Activated naive CD4-positive, alpha-beta T cell treated with anti-CD3 and anti-CD28 coated beads for 36 hours (primary cell): ENCODE measurements at places on chromosomes 1 and 21. TPM values are rescaled to one million over a fixed set of nuclear protein-coding genes. Genes with fewer than 3 reads are reported as not detected.

DNA sequence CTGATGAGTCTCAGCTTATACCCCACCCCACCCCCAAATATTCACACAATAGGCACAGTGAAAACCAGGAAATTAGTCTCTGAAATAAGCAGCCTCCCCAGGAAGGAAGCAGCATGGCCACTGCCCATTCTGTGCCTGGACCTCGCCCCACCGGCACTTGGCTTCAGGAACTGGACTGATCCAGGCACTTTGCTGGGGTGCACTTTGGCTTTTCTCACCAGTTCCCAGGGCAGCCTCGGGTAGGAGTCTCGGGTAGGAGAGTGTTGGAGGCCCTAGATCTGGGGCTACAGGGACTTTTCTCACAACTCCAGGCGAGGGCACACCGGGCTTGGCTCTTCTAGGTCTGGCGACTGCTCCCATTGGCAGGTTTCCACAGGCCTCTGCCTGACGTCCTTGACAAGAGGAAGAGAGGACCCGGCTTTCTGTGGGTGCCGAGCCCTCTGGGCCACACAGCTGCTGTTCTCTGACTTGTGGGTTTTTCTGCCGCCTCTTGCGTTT, 18.7 kb downstream of the ADARB1 start:
- no peaks in the 10 kb centered on the region for H3K27me3 ChIP-seq
- H3K4me3 ChIP-seq, result no peak overlapping the region
- H3K36me3 ChIP-seq, result no peaks in the 10 kb centered on the region
- peaks cover 41% of the 10 kb centered on the region for H3K4me1 ChIP-seq

GRCh38 chr1:37574834-37575480, 18.2 kb downstream of the DNALI1 start:
- H3K27ac ChIP-seq, result peak overlapping the region; percentile 60
- no peak overlapping the region for H3K4me3 ChIP-seq
- H3K4me1 ChIP-seq, result peaks cover 48% of the 10 kb centered on the region
- peaks cover 59% of the 10 kb centered on the region for H3K36me3 ChIP-seq

GRCh38 chr1:229507502-229507901, 639 bp downstream of the NUP133 start:
- no peaks in the 10 kb centered on the region for H3K27me3 ChIP-seq
- H3K4me1 ChIP-seq, result peaks cover 25% of the 10 kb centered on the region
- peaks cover 13% of the 10 kb centered on the region for H3K36me3 ChIP-seq
- no peak for DNase-seq
- peak overlapping the region; percentile 91 for H3K27ac ChIP-seq

- H3K27ac ChIP-seq, result no peak overlapping the region
- no peak for DNase-seq
- no peak overlapping the region for H3K4me3 ChIP-seq
- no peaks in the 10 kb centered on the region for H3K36me3 ChIP-seq
- peaks cover 10% of the 10 kb centered on the region for H3K27me3 ChIP-seq
- no peaks in the 10 kb centered on the region for H3K4me1 ChIP-seq
These were observed 304.3 kb downstream of the MATN1 start for GRCh38 chr1:30418939-30419720.

Gene MYBPH
- total RNA-seq, result not detected
